Naive thymus-derived CD8-positive, alpha-beta T cell (primary cell): ENCODE measurements at places on chromosomes 5 and 9. TPM values are rescaled to one million over a fixed set of nuclear protein-coding genes. Genes with fewer than 3 reads are reported as not detected.

Gene IL33
- not detected for total RNA-seq

DNA sequence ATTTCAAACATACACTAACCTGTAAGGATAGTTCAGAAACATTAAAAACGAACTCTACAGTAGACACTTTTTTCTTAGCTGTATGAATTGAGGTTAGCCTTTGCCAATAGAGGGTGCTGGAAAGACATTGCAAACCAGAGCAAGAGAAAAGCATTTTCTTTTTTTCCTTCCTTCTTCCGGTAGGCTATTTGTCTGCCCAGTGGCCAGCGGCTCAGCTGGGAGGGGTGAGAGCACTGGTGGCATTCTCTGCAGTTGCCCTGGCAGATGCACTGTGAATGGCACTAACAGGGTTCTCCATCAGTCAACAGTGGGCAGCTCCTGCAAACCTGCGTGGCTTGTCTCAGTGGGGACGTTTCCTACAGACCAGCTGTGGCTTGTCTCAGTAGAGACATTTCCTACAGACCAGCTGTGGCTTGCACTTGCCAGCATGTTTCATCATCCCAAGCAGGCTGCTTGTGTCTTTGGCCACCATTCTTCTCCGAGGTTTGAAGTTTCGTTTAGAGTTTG is 984.5 kb upstream of the CDH18 start:
- H3K4me3 ChIP-seq = no peak overlapping the region
- H3K36me3 ChIP-seq = no peaks in the 10 kb centered on the region
- no peaks in the 10 kb centered on the region for H3K27me3 ChIP-seq
- no peaks in the 10 kb centered on the region for H3K4me1 ChIP-seq
- no peak for DNase-seq

DNA sequence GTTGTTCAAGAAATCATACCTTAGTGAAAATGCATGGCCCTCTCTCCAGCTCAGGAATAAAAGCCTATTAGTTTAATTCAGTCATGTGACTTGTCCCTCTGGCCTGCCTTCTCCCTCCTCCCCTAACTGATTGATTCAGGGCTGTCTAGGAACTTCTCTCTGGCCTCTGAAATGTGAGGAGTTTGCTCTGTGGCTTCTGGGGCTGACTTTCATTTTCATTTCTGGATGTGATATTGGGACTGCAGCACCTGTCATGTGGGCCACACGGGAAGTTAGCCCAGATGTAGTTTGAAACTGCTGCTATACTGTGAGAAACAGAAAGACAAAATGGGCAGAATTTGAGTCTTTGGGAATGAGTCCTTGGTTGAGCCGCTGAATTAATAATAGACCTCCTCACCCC is 44.8 kb downstream of the PARP8 start:
- H3K4me3 ChIP-seq = peak overlapping the region; percentile 73
- peak; percentile 61 for DNase-seq
- peak overlapping the region; percentile 97 for H3K27ac ChIP-seq
- H3K27me3 ChIP-seq = no peaks in the 10 kb centered on the region
- H3K36me3 ChIP-seq = peaks cover 3% of the 10 kb centered on the region

DNA sequence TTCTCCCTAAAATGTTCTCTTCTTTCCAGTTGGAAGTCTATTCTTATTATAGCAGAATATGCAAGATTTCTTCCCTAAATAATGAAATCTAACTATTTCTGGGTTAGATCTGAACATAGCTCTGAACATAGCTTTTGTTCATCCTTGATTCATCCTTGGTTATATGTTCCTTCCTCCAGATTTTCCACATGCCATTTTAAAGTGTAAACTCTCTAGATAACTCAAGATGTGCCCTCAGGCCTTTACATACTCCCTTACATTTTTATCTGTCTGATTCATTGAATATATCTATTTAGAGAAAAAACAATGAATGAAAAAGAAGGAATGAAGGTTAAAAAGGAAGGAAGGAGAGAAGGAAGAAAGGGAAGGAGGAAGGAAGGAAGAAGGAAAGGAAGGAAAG is 100.9 kb downstream of the FBXO38 start:
- no peak for DNase-seq
- peaks cover 40% of the 10 kb centered on the region for H3K27me3 ChIP-seq
- no peaks in the 10 kb centered on the region for H3K36me3 ChIP-seq
- H3K4me3 ChIP-seq = no peak overlapping the region
- H3K4me1 ChIP-seq = peaks cover 4% of the 10 kb centered on the region
- H3K27ac ChIP-seq = no peak overlapping the region

DNA sequence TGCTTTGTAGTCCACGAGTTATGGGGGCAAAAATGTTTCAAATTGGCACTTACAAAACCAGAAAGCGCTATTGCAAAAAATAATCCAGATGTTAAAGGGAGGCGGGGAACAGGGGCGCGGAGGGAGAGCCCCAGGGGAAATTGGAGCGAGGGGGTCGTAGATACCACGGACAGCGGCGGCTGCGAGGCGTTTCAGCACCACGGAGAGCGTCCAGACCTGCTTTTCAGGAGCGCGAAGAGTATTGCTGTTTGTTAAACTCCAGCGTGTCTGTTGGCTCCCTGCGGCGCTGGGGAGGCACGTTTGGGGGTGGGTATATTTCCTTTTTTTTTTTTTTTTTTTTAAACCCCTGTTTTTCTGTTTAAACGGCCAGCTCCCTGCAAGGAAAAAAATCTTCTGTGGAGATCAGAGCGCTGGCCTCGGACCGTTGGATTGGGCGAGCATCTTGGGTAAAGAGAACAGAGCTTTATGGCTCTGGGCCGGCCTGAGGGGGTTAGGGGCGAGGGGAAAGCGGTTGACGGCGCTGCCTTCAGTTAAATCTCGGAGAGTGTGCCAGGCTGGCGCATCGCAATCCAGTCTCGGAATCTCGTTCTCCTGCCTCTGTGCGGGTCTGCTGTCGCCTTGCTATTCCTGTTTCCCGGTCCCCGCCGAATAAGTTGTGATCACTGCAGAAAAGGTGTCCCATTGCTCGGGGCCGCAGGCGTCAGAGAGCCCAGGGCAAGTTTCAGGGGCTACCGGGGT is at the start of gene GLRA1:
Gene GLRA1 (minus strand): TSS at position 288 of the 738 bp plus-strand sequence. CDS start 302 bp downstream, outside the sequence.
- peak; percentile 45 for DNase-seq
- H3K4me3 ChIP-seq = peak within 1 kb of the TSS; percentile 21

DNA sequence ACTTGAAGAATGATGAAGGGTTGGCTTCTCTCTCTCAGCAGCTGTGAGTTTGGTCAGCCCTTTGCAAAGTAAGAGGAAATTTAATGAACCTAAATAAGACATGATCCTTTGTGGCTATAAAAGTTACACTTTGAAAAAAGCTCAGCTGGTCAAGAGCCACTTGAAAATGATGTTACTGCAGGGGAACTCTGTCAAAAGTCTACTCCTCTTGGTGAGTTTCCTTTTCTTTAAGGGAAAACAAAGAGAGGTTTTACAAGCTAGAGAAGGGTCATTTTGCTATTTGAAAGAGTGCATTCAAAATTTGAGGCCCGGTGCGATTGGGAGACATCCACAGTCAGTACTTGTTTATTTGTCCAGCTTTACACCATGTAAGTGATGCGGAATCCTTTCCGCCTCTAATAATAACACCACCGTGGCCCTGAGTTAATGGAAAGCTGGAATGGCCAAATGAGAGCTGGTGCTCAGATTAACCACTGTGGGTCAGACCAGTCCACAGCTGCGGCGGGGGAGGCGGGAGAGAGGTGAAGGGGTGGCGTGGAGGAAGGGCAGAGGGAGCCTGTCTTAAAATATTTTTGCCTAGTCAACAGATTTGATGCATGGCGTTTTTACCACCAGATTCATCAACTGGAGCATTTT is 404.0 kb downstream of the TLE4 start:
- DNase-seq = no peak
- H3K4me3 ChIP-seq = no peak overlapping the region
- peaks cover 6% of the 10 kb centered on the region for H3K27me3 ChIP-seq
- no peaks in the 10 kb centered on the region for H3K36me3 ChIP-seq
- H3K4me1 ChIP-seq = no peaks in the 10 kb centered on the region
- no peak overlapping the region for H3K27ac ChIP-seq

DNA sequence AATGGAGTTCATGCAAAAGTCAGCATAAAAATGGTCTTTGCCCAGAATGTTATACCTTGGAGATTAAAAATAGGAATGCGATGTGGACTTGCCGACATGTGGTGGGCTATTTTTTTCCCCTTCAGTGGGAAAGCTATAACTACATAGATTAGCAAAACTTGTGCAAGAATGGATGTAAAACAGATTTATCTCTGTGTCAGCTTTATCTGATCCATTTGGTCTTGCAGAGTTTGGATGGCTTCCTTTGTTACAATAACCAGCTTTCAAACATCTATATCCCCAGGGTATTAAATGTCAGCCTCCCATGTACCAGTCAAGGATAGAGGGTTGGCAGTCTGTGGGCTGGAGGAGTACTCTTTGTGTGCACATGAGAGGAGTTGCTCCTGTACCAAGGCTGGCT is 284.9 kb downstream of the TMEM38B start:
- H3K27ac ChIP-seq = no peak overlapping the region
- no peaks in the 10 kb centered on the region for H3K36me3 ChIP-seq
- no peak overlapping the region for H3K4me3 ChIP-seq
- no peaks in the 10 kb centered on the region for H3K4me1 ChIP-seq

GRCh38 chr5:16931334-16932110 is 4.6 kb downstream of the MYO10 start:
- H3K4me3 ChIP-seq = no peak overlapping the region
- H3K36me3 ChIP-seq = no peaks in the 10 kb centered on the region
- H3K27ac ChIP-seq = no peak overlapping the region
- H3K4me1 ChIP-seq = peaks cover 24% of the 10 kb centered on the region
- H3K27me3 ChIP-seq = peaks cover 64% of the 10 kb centered on the region
- no peak for DNase-seq
